Muscle of arm (tissue), 14 donors: ENCODE measurements at places on chromosomes 5 and 9. TPM values are rescaled to one million over a fixed set of nuclear protein-coding genes. Genes with fewer than 3 reads are reported as not detected.

DNA sequence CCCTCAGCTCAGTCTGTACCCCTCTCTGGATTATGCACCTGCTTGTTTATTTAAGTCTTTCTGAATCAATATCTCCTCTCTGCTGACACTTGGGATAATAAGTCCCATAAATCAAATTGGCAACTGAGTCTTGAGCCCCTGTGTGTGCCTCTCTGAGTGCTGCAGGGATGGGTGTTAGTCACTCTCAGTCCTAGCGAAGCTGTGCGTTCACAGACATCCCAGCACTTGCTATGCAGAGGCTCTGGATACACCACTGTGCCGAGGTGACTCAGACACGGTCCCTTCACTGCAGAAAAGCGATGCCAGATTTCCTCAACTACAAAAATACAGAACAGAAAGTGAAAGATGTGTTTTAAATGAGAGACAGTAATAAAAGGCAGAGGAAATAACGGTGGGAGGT lies 4.1 kb upstream of the KCNMB1 start:
- DNase-seq = no peak

DNA sequence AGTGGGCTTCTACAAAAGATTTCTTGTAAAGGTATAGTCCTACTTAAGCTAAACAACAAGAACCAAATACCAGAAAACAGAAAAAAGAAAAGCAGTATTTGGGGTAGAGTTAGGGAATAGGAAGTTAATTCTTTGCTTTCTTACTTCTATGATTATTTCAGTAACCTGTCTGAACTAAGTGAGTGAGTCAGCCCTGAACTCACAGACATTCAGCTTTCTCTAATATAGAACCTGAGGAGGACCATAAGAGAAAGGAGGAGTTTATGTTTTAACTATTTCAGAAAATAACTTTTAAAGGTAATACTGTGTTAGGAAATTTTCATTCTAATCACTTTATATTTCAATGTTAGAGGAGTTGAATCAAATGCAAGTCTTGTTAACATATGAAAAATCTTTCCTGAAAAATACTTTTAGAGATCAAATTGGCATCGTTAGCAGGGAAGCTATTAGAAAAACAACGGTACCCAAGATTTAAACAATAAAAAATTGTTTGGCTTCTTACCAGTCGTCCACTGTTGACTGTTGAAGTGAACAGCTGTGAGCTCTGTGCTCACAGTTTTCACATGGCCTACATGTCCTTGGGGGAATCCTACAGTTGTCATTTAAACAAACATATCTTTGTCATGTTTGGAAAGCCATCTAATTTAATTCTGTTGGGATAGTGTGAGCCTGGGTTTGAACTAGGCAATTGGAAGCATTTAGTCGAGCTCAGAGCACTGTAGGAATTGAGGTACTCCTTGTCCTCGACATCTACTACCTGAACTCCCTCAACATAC lies 19.9 kb upstream of the ZFAND5 start:
- no peak for DNase-seq

DNA sequence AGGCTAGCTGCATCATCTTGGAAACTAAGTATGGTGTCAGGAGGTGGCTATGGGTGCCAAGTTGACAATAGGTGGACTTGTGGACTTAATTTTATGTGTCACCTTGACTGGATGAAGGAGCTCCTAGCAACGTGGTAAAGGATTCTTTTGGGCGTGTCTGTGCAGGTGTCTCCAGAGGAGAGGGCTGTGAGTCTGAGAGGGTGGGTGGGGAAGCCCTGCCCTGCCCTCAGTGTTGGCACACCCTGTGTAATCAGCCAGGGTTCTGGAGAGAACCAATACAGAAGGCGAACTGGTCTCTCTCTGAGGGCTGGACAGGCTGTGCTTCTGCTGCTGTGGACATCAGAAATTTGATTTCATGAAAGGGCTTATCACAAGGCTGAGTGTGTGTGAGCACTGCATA lies 61.0 kb downstream of the GTF3C4 start:
- no peak for DNase-seq

IQGAP2 gene
- polyA plus RNA-seq = 38.7 TPM

- DNase-seq = no peak
These were observed 83.4 kb downstream of the LPAR1 start for GRCh38 chr9:110954822-110955291.

- no peak for DNase-seq
These were observed 17.7 kb upstream of the FAM120AOS start for GRCh38 chr9:93471124-93471523.

- no peak for DNase-seq
These were observed 515.2 kb downstream of the ZNF608 start for GRCh38 chr5:124231230-124231629.

MLANA gene
- 8.6 TPM for polyA plus RNA-seq

DNA sequence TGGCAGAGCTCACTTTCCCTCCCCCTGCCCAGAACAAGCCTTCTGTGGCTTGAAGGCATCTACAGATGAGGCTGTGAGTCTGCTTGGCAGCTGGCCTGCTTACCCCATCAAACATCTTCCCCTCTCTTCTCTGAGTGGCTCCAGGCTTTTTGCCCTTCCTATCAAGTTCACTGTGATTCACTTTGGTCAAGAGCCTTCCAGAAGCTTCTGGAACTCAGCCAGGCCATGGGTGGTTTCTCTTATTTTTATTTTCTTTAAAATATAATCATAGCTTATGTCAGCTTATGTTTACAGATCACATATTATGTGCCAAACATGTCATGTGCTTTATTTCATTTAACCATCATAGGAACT lies 267.0 kb downstream of the SEC61B start:
- DNase-seq = no peak

DNA sequence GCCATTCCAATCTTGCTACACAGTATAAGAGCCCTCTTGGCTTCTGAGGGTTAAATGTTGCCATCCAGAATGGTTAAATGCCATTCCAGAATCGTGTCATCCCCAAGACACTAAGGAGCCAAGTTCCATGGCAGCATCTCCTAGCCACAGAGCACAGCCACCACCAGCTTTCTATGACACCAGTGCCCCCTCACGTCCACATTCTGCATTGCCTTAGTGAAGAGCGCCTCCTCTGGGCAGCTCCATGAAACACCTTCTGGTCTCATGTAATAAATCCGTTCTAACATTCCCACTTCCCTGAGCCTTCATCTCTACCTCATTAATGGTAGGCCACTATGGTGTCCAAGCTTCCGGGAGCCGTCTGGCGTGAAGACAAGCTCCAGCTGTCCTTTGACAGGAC lies 12.4 kb downstream of the CBY3 start:
- no peak for DNase-seq

- peak; percentile 85 for DNase-seq
These were observed 70.8 kb upstream of the LPCAT1 start for GRCh38 chr5:1594357-1595106.

TRIM41 gene
- polyA plus RNA-seq = not detected

C5orf58 gene
- polyA plus RNA-seq = not detected

DNA sequence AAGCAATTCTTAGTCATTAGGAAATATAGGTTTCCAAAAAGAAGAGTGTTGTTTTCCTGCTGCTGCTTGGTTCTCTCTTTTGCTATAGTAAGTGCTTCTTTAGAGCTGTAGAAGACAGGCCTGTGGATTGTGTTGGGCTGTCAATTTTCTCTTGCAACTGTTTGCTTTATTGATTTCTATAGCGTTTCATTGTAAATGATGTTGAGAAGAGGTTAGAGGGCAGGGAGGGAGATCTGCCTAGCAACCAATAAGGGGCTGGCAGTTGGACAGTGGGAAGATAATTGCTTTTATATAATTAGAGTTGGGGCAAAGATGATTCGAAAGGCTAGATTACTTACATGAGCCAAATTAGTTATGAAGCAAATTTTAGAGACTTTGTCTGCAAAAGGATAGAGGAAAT lies 11.1 kb downstream of the UNC13B start:
- no peak for DNase-seq

DNA sequence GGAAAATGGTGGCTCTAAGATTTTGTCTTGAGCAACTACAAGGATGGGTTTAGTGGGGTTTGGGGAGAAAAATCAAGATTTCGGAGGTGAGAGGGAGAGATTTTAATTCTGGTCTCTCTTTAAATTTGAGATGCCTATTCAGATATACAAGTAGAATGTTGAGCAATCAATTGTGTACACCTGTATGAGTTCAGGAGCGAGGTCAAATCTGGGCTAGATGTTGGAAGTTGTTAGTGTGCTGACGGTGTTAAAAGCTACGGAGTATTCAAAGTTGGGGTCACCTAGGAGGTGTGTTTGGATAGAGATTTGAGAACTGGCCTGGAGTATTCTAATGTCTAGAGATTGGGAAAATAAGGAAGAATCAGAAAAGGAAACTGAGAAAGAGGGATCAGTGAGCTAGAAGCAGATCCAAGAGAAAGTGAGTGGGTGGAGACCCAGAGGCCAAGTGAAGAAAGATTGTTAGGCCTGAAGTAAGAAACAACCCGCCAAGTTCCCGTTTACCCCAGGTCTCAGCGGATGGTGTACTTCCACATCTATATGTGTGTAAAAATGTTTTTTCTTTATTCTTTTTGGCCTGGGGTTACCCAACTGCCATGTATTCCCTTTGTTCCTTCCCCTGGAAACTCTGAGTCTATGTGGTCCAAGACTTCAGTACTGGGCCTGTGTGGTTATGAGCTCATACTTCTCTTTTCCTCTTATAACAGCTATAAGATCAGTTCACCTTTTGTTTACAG lies 11.9 kb upstream of the ARHGAP26 start:
- no peak for DNase-seq

DNA sequence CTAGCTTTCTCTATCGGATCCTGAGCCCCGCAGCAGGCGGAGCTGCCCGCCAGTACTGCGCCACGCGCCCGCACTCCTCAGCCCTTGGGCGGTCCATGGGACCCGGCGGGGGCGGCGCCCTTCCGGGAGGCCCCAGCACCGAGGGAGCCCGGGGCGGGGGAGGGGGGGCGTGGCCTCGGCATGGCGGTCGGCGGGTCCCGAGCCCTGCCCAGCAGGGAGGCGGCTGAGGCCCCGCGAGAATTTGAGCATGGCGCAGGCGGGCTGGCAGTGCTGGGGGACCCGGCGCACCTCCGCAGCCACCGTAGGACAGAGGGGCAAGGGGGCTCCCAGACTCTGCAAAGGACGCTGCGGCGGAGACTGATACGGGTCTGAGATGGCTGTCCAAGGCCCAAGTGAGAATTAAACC lies 6.8 kb downstream of the ZDHHC11B start:
- DNase-seq = no peak

DNA sequence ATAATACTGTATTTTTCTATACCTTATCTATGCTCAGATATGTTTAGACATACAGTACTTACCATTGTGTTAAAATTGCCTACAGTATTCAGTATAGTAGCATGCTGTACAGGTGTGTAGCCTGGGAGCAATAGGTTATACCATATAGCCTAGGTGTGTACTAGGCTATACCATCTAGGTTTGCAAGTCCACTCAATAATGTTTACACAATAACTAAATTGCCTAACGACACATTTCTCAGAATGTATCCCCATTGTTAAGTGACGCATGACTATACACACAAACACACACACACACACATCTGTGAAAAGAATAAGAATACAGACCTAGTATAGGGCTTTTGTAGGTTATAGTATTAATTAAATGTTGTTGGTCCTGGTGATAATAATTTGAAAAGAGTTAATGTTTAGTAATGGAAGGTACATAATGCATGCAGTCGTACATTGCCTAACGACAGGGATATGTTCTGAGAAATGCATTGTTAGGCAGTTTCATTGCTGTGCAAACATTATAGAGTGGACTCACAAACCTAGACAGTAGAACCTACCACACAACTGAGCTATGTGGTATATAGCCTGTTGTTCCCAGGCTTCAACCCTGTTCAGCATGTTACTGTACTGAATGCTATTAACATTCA lies 13.6 kb downstream of the TDRD7 start:
- DNase-seq = no peak

GRCh38 chr9:38232895-38233294 lies 159.6 kb upstream of the ALDH1B1 start:
- DNase-seq = no peak

DNA sequence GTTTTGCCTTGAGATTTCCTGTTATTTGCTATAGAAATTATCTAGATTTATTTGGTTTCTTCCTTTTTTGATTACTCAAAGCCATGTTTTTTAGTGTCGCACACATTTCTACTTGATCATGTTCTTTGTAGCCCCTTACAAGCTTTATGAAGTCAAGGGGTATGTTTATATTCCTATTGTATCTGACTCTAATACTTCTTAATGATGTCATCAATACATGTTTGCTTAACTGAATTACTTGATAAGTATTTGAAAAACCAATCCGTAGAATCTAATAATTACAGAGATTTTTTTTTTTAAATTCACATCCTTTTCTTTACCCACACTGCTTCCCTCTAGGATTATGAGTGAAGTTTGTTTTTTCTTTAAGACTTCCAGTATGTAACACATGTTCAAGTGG lies 53.0 kb downstream of the CDC42SE2 start:
- DNase-seq = no peak

- no peak for DNase-seq
These were observed 6.0 kb downstream of the RAPGEF6 start for GRCh38 chr5:131628990-131629389.

MCIDAS gene
- polyA plus RNA-seq = not detected

SOHLH1 gene
- polyA plus RNA-seq = 0.10 TPM

DNA sequence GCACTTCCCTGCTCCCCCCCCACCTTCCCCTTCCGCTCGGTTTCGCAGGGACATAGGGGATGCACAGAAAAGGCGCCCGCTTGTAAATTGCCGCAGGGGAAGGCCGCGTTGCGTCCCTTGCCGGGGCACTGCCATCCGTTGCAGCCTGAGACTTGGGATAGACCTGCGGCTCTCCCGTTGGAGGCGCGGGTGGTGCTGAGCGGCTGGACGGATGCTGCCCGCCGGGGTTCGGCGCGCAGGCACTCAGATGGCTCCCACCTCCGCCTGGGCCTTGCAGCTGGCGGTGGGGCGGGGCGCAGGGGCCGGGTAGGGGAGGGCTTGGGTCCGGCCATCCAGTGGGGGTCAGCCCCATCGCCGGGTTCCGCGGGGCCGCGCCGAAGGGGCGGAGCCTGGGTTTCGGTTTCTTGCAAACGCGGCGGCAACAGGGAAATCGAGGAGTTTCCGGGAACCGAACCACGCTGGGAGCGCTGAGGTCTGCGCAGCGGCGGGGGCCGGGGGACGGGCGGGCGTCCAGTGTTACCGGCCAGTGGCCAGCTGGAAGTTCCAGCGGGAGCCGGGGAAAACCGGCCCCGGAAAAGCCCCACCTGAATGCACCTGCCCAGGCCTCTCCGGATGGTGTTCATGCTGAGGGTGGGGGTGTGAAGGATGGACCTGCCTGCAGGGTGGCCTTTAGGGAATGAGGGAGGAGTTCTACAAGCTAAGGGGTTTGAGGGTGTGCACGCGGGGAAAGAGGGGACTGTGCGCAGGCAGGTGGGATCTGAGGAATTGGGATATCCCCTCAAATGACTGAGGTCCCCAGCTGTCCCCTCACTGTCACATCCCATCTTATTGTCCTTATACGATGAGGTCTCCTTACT lies 6.3 kb upstream of the IRF1 start:
- DNase-seq = peak; percentile 88

LCP2 gene
- polyA plus RNA-seq = 7.2 TPM
